ENCODE measurements at places on chromosomes 6 and 20.

DNA sequence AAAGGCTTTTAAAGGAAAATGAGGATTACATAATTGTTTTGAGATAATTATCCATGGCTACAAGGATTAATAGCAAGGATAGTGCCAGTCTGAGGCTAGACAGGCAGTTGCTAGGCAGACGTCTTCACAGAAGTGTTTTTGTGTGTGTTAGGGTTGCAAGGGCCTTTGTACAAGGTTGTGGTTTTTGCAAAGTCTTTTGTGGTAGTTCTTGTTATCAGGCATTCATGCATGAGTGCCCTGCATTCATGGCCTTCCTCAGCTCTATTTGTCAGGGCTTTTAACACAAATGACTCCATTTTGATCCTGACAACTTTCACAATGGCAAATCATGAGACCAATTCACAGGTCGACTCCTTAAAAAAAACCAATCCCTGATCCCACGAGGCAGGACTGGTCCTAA lies 68.1 kb upstream of the TXNDC5 start:
- no peak for DNase-seq

DNA sequence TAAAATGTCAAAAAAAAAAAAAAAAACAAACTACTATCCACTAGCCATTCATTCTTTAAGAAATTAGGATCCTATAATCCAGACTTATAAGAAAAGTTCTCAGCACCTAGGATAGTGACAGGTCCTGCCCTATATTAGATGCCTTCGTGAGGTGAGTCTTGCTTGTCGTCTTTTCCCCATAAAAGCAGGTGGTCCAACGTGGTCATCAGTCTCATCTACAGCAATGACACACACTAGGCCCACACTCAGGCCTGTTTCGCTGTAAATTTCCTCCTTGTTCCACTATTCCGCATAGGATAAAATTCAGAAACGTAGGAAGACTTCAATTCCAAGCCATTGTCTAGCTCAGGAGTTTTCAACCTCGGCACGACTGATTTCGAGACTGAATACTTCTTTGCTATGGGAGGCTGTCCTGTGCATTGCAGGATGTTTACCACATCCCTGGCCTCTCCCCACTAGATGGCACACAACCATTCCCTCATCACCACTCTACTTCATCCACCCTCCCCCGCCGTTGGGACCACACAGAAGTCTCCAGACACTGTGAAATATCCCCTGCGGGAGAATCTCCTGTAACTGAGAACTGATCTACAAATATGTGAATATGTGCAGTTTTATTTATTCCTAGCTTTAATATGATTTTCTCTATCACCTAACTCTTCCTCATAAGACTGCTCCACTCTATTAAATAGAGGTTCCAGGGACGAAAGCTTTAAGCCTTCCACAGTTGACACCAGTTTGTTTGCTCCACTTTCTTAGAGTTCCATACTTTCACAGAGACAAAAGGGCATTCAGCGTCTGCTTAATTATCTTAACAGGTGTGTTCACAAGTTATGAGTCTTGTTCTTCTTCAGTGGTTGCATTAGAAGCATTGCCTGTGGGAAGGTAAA lies 346.3 kb downstream of the BMP2 start:
- no peak for DNase-seq

GRCh38 chr6:157980288-157981131 lies 1.2 kb upstream of the SYNJ2 start:
- no peak for DNase-seq

- DNase-seq: no peak
Measured at GRCh38 chr6:148885925-148886845, 139.4 kb downstream of the UST start.

- no peak for DNase-seq
Measured at GRCh38 chr6:90008189-90008907, 114.1 kb downstream of the GJA10 start.

DNA sequence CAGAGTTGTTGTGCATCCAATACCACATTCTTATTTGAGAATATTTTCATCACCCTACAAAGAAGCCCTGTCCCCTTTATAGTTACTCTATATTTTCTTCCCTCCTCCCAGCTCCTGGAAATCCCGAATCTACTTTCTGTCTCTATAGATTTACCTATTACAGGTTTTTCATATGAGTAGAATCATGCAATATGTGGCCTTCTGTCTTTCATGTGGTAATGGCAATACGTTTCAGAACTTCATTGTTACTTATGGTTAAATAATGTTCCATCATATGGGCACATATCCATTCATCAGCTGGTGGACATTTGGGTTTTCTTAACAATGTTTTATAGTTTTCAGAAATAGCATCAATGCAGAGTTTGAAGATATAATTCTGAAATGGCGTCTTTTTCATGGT lies 17.1 kb downstream of the GINS1 start:
- DNase-seq: no peak

DNA sequence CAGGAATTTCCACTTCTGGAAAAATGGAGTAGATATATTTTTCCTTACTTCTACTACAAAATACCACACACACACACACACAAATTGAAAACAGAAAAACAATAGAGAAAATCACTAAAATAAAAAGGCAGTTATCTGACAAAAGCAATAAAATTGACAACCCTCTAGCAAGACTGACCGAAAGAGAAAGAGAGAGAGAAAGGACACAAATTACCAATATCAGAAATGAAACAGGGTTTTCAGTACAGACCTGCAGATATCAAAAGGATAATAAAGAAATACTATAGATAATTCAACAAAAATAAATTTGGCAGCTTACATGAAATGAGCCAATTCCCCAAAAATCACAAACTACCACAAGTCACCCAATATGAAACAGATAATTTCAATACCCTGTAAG lies 104.7 kb downstream of the OPRM1 start:
- DNase-seq: no peak

DNA sequence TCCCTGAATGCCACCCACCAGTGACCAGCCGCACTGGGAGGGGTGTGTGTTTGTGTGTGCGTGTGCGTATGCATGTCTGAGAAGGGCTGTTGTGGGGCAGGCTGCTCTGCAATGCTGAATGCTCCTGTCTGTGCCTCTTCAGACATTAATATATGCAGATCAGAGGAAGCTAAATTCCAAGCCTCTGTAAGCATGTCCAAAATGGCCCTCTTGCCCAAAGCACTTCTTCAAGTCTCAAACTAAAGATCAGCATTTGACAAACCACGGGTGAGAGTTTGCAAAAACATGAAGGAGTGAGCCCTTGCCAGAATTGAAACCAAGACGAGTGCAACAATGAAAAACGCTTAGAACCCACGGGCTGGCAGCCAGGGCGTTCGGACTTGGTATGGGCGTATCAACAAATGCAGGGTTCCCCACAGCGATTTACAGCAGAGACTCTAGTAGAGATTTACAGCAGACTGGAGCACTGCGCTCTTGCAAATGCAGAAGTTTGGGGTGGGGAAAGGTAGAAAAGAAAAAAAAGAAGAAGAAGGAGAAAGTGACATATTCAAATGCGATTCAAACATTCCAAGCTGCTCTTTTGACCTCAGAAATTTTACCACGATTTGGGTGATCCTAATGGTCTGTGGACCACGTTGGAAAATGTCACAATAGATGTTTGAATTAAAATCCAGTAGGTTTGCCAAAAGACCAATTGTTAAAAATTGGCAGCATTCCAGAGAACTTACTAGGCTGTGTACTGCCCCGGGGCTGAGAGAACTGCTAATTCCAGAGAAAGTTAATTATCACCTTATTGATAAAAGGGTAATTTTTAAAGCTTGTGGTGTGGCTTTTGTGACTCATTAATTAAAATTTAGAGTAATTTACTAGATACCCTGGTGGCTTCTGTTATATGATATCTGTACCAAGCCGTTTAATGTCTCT lies 3.5 kb downstream of the SCML4 start:
- DNase-seq: no peak

DNA sequence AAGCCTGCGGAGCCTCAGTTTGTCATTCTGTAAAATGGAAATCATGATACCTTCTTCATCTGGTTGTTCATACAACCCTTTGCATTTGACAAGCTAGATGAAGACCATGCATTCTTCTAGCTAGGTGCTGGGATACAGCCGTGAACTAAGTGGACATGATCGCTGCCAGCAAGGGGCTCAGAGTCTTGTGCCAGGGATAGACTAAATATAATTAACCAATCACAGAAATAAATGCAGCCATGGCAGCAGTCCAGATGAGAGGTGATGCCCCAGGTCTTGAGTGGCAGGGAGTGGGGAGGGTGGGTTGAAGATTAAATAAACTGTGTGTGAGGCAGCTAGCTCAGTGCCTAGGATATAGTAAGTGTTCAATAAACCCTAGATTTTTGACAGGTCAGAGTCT lies 19.3 kb downstream of the JPH2 start:
- DNase-seq: no peak

- no peak for DNase-seq
Measured at GRCh38 chr20:29873946-29874345, 1383.5 kb upstream of the DEFB115 start.

DNA sequence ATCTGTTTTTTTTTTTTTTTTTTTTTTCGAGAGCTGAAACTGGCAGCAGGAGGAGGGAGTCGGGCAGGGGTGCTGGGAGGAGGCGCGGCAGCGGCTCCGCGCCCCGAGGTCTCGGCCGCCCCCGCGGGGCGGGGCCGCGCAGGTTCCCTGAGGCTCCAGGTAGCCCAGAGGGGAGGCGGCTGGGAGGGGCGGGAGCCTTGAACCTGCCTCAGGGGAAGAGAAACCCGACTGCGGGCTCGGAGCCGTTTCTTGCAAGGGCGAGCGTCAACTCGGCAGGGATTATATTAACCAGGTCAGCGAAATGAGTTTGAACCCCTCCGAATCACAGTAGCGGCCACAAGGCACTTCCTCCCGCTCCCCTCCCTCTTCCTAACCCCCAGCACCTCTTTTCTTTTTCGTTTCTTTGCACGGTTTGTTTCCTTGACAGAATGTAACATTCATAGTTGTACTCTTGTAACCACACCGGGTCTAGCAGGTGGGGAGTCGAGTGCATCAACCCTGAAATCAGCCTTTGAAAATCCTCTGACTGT lies 2.0 kb downstream of the MYB start:
- DNase-seq: no peak

GRCh38 chr6:13560651-13561044 lies 13.8 kb upstream of the SIRT5 start:
- no peak for DNase-seq

GRCh38 chr6:76221525-76221924 lies 149.1 kb upstream of the IMPG1 start:
- no peak for DNase-seq

DNA sequence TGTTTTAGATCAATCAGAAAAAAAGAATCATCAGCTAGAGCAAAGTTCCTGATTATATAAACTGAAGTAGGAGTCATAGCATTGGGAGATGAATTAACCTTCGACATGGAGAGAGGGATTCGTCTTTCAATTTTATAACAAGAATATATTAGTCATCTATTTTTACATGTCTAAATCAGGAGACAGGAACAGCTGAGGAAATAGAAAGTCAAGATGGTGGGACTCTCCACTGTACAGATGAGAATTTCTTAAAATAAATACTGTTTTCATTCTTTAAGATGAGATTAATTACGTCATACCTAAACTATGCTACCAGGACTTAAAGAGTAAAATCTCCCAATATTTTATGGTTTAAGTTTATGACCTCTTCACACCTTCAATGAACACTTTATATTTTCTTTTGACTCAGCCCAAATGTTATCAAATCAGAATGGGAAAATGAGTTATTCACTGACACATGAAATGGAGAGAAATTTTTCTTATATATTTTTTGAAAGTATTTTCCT lies 1137.7 kb downstream of the EPHA7 start:
- no peak for DNase-seq

DNA sequence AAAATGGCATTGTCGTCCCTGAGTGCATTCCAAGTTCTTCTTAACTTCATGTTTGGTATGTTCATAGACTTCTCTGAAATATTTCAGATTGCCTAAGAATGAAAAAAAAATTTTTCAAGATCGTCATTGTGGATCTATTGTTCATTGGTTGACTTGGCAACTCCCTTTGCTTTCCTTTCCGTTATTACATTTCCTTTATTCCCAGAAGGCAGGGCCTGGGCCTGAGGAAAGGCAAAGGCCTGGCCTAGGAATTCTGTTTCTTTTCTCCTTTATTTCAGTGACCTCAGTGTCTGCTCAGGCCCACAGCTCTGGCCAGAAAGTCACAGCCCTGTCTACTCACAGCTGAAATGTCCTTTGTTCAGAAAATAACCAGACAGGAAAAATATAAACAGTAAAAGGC lies 401.6 kb upstream of the PLCB4 start:
- DNase-seq: no peak

GRCh38 chr6:44264154-44265006 lies 971 bp downstream of the NFKBIE start:
- DNase-seq: no peak

DNA sequence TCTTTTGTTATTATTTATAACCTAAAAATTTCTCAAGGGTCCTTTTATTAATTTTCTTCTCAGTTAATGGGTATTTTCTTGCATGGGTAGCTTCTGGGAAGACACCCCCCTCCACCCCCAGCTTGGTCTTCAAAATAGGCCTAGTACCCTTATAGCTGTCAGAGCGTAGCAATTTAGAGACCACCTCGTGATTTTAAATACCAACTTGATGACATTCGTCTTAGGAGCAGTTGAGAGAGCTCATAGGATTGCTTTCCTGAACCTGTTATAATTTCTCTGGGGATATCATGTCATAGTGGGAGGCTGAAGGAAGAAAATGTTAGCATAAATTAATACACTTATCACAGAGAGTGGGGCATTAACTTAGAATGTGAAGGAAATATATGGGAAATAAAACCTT lies 83.1 kb upstream of the MLIP start:
- DNase-seq: no peak

DNA sequence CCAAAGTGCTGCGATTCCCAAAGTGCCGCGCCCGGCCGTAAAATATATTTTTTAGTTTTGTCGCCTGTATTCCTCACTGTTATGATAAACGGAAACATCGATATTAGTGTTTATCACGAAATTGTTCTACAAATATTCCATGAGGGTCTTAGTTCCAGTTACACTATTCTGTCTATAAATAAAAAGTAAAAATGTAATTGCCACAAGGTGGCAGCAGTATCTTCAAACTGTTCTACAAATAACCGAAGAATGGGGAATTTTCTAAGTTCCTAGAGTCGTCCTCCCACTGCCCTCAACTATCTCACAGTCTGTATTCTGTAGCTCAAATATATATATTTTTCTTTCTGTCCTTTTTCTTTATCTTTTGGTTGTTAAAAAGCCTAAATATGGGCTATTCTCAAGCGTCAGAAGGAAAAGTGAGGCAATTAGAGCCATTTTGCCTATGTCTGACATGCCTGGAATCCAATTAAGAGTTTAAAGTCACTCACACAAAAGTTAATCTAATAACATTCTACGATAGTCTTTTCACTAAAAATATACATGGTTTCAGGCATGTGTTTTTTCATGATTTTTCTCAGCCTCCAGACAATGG lies 14.2 kb upstream of the FAM162B start:
- no peak for DNase-seq

DNA sequence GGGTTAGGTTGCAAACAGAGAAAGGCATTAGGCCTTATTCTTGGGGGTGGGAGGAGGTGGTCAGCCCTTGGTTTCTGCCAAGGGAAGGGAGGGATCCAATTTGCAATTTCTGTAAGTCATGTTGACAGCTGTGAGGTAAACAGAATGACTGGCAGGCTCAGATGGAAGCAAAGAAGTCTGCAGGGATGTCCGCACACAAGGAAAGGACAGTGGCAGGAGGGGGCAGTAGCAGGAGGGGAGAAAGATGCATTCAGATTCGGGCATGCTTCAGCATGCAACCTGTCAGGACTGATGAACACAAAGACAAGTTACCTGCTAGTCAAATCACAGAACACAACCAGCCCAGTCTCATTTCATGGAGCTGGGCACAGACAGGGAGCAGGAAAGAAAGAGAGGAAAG lies 217.9 kb upstream of the FOXA2 start:
- no peak for DNase-seq

All from stimulated activated CD8-positive, alpha-beta memory T cell treated with anti-CD3 and anti-CD28 coated beads, Interleukin-7, amount 100 ng/mL, for 1 hour (primary cell).